ENCODE measurements at places on chromosomes 4 and X. TPM values are rescaled to one million over a fixed set of nuclear protein-coding genes. Genes with fewer than 3 reads are reported as not detected.

The PNMA6F gene
- not detected for total RNA-seq

The SHOX gene
- total RNA-seq: not detected

The CSN1S1 gene
- total RNA-seq: not detected

The CORIN gene
- 1.9 TPM for total RNA-seq

The ADH4 gene
- total RNA-seq: not detected

The GSPT2 gene
- total RNA-seq: 5.2 TPM

The IL13RA2 gene
- 0.09 TPM for total RNA-seq

The C1QTNF7 gene
- total RNA-seq: not detected

The SMIM31 gene
- not detected for total RNA-seq

The GAB1 gene
- total RNA-seq: 9.4 TPM

The SORBS2 gene
- total RNA-seq: 27.5 TPM

The RAB9A gene
- total RNA-seq: 16.7 TPM

The PCDH19 gene
- 0.47 TPM for total RNA-seq

The TRPC3 gene
- total RNA-seq: under 0.01 TPM

The TECRL gene
- total RNA-seq: not detected

The ACSL4 gene
- total RNA-seq: 94.6 TPM

The REPS2 gene
- total RNA-seq: 1.7 TPM

The PRKG2 gene
- total RNA-seq: 0.09 TPM

The QRFPR gene
- total RNA-seq: not detected

The LRBA gene
- 46.4 TPM for total RNA-seq

The CXCL8 gene
- 130 TPM for total RNA-seq

The FGFR3 gene
- 1.4 TPM for total RNA-seq

The GRPR gene
- 0.09 TPM for total RNA-seq

The ACTRT1 gene
- total RNA-seq: not detected

All from endothelial cell of coronary artery (primary cell).